ENCODE measurements at places on chromosomes 5 and 9.

DNA sequence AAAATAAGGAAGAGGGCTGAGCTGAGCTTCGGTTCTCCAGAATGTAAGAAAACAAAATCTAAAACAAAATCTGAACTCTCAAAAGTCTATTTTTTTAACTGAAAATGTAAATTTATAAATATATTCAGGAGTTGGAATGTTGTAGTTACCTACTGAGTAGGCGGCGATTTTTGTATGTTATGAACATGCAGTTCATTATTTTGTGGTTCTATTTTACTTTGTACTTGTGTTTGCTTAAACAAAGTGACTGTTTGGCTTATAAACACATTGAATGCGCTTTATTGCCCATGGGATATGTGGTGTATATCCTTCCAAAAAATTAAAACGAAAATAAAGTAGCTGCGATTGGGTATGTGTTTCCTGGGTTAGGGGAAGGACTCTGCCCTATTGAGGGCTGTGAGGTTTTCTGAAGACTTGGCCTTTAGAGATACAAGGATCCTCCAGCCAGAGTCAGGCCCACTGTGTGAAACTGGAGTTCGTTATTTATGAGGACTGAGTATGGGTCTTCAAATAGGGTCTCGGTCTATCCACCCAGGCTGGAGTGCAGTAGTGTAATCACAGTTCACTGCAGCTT, 3.8 kb downstream of the EGR1 start:
- no peak for DNase-seq

- no peak for DNase-seq
Observed at GRCh38 chr9:2085716-2086115, 70.6 kb downstream of the SMARCA2 start.

DNA sequence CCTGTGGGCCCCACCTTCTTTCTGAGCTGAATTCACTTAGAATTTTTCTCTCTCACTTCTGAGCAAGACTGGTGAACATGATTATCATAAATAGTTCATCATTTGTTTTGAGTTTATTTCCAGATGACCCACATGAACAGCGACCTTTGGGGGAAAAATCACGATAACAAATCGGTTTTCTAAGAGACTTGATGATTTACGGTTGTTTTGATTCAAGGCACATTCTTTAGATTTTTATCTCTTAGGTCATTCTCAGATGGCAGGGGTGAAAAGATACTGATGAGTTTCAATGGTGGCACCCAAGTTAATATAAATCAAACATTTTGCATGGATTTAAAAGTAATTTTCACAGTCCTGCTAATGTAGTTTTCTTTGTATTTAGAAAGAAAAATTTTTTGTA, 95.1 kb downstream of the DMXL1 start:
- DNase-seq, result no peak

DNA sequence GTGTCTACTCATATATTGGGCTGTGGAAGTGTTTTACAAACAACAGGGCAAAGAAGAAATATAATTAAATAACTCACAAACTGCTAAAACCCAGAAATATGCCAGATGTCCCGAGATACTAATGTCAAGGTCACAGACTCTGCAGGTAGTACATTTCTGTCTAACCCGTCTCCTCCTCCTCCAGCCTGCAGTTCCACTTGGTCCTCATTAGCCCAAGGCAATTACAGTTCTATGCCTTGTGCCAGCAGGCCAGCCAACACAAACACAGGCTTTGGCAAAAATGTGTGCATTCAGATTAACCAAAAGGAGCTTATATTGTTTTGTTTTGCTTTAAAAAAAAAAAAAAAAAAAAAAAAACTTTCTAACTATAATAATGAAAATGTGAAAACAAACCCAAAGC, 148.8 kb downstream of the MYO10 start:
- DNase-seq, result no peak

DNA sequence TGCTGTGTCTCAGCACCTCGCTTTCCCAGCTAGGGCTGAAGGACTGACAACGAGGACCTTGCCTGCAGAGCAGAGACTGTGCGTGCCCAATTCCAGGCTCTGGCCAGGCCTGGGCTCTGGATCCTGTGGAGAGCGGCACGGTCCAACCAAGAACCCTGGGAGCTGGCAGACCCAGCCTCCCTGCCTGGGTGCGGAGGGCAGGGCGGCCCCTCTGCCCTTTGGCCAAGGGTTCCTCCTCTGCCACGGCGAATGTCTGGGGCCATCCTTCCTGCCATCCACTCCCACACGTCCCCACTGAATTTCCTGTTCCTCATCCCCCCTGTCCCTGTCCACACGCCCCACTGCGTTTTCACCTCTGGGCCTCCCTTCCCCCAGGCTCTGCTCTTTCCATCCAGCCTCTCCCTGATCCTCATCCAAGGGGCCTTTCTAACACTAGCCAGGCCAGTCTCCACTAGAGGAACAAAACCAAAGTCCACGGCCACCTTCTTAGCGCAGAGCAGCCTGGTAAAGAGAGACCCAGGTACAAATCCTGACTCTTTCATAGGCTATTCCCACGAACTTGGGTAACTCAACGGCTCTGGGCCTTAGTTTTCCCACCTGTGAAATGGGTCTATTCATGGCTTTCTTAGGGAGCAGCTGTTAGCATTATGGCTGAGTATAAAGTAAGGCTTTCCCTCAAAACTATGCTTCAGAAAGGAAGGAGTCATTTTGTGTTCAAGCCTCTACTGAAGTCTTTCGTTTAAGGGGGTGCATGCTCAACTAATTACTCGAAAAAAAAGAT, 95.5 kb upstream of the PHYKPL start:
- no peak for DNase-seq

- DNase-seq, result no peak
Observed at GRCh38 chr5:130045334-130045733, 141.1 kb downstream of the CHSY3 start.

GRCh38 chr5:154479160-154479943, 1.3 kb upstream of the HAND1 start:
- DNase-seq, result no peak

- DNase-seq, result no peak
Observed at GRCh38 chr9:87826331-87826730, 56.3 kb upstream of the SPATA31E1 start.

DNA sequence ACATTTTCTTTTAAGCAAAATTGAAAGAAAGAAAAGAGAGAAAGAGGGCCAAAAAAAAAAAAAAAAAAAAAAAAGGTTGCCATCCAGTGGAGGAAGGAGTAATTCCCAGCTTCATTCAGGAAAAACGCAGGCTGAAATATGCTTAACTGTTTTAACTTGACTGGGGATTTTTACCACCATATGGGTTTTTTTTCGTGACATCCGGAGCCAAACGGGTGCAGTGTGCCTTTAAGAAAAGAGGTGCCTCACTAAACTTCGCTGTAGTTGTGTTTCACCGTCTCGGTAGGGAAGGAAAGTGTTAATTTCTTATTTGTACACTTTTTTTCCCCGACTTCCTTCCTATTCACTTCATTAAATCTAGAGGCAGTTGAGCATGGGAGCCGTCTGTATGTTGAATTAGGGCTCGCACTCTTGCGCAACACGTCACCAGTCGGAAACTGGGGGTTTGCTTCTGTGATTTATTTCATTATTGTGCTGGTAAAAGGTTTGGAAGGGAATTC, 143.0 kb downstream of the SMARCA2 start:
- no peak for DNase-seq

- DNase-seq, result no peak
Observed at GRCh38 chr9:127629468-127630081, 17.5 kb downstream of the STXBP1 start.

Data from T-helper 1 cell (primary cell).